Neural crest cell (in vitro differentiated cells): ENCODE measurements at places on chromosomes 4 and X.

- no peak for DNase-seq
Measured at GRCh38 chr4:86091201-86091600, 268.7 kb downstream of the MAPK10 start.

GRCh38 chr4:68021185-68021584 lies 57.9 kb upstream of the TMPRSS11A start:
- DNase-seq: no peak

DNA sequence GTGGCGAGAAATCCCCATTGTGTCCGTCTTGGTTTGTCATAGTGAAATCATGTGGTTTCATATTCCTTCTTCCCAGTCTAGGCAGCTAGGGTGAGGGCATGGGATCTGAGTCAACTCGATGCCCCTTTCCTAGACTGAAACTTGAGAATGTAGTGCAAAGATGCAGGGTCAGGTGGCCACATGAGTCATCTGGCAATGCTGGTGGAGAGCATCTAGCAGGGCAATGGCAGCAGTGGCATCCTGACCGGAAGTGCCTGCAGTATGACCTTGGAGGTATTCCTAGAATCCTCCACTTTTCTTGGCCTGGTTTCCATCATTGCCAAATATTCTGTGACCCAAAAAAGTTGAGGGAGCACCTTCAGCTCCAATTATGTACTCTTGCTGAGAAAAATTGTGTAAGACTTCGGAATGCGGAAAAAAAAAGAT lies 39.1 kb upstream of the TMEM184C start:
- DNase-seq: no peak

DNA sequence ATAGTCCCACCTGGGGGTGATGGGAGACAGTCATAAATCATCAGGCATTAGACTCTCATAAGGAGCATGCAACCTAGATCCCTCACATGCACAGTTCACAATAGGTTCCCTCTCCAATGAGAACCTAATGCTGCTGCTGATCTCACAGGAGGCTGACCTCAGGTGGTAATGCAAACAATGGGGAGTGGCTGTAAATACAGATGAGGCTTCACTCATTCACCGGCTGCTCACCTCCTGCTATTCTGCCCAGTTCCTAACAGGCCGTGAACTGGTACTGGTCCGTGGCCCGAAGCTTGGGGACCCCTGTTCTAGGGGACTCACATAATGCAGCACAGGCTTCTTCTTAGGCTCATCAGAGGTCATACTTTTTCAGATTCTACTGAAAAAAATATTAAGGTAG lies 625.9 kb upstream of the AGA start:
- DNase-seq: no peak
